ENCODE measurements at places on chromosomes 16 and 17.

DNA sequence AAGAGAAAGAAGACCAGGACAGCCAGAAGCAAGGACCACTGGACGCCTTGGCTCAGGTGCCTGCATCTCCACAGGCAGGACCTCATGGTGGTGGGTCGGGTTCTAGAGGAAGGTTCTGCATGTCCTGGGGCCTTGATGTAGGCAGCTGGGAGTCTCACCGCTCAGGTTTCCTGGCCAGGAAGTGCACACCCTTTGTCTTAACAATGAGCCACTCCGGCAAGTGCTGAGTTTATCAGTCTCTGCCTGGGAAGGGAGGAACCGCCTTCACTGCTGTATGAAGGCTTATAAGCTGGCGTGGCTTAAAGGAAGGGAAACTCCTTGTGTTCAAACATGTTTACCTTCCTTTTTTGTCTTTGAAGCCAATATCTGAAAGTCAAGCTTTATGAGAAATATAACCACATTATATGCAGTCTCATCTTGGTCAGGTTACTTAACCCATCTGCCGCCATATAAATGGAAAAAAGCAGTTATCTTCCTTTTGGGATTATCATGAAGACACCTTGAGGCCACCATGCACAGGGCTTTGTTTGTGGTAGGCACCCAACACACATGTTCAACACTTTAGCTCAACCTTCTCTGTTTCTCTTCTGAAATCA is at the start of gene ST6GALNAC1:
Gene ST6GALNAC1, minus strand, starts transcription at position 205 of the 596 bp plus-strand sequence. Its CDS starts 119 bp downstream, at position 86.
- no peak for DNase-seq

- DNase-seq, result no peak
Observed at GRCh38 chr17:75249564-75249963, 11.8 kb downstream of the GGA3 start.

GRCh38 chr17:1764284-1764683 is 2.4 kb downstream of the SERPINF1 start:
- peak; percentile 50 for DNase-seq

DNA sequence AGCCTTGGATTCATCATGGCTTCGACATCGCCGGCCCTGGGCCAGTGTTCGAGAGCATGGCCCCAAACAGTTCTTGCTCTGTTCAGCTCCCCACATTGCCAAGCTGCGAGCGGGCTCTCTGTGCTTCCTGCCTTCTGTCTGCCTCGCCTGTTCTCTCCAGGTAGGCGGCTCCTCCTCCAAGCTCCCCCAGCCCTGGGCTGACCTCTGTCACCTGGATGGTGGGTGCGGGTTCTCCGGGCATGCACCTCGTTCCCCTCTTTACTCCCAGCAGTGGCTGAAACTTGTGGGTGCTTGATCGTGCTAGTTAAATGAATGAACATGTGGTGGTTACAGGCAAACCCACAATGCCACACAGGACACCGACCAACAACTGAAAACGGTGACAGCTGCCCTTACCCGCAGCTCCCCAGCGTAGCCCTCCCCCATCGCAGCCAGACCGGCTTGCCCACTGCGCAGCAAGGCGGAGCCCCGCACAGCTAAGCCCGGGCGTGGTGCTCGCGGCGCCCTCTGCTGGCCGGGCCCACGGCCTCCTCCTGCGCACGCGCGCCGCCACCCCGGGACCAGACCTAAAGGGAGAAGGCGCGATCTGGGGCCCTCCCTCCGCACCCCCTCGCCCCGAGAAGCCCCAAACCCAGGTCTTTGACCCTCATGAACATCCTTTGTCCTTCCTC is 23.0 kb upstream of the EIF1 start:
- peak; percentile 84 for DNase-seq

- no peak for DNase-seq
Observed at GRCh38 chr17:65901394-65901793, 290.5 kb downstream of the CEP112 start.

DNA sequence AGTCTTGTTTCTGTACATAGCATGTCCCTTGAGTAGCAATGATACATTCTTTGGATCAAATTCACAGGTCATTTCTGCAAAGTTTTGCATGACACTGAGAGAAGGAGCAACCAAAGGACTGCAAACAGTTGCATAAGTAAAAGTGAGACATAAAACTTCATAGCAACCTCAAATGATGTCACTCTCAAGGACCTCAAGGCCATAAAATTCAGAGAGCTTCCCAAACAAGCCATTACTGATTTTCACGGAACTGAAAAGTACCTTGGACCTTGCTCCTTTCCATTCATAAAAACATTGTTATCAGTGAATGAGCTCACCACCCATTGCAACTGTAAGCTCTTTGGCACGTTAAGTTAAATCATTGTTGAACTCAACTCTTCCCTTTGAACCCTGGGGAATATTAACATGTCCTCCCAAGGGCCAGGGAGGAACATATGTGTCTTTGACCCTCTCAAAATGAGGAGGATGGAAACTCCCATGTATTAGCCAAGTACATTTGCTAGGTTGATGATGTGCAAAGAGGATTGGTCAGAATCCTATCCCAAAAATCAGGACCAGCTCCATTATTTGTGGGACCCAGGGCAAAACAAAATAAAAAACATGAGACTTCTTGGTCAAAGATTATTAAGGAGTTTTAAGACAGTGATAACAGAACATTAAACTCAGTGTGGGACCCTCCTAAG is 275.0 kb upstream of the DYNLRB2 start:
- peak; percentile 4 for DNase-seq

DNA sequence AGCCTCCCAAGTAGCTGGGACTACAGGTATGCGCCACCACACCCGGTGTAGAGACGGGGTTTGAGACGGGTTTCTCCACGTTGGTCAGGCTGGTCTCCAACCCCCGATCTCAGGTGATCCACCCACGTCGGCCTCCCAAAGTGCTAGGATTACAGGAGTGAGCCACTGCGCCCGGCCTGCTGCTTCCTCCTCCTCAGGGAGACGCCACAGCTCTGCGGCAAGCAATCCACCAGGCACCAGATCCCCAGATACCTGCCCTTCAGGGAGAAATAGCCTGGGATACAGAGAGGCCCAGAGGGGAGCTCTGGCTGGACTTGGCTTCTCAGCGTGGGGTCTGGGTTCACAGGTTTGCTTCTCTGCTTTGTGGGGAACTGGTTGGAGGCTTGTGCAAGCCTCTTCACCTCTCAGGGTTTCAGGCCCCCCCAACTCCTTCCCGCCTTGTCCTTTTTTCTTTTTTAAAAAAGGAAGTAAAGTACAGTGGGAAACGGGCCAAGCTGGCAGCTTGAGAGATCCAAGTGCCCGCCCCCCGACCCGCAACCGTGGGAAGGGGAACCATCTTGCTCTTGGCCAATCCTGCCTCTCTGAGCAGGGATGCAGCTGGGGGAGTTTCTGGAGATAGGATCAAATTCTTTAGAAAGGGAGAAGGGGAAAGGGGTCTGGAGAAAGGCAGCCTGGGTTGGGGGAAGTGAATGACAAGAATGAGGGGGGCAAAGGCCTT is 2.6 kb upstream of the SPHK1 start:
- DNase-seq, result peak; percentile 34

DNA sequence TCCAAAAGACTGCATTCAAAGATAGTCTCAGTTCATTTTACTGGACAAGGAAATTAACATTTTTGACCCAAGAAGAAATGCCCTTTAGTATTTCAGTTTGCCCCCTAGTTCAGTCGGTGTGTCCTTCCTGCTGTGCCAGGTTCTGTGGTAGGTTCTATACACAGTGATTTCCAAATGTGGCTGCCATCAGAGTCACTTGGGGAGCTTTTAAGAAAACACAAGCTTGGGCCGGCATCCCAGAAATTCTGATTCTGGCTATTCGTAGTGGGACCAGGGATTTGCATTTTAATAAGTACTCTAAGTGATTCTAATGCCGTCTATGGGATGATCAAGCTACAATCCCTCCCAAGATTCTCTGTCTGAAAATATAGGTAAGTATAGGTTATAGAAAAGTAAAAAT is 10.2 kb downstream of the RSPRY1 start:
- DNase-seq, result no peak

DNA sequence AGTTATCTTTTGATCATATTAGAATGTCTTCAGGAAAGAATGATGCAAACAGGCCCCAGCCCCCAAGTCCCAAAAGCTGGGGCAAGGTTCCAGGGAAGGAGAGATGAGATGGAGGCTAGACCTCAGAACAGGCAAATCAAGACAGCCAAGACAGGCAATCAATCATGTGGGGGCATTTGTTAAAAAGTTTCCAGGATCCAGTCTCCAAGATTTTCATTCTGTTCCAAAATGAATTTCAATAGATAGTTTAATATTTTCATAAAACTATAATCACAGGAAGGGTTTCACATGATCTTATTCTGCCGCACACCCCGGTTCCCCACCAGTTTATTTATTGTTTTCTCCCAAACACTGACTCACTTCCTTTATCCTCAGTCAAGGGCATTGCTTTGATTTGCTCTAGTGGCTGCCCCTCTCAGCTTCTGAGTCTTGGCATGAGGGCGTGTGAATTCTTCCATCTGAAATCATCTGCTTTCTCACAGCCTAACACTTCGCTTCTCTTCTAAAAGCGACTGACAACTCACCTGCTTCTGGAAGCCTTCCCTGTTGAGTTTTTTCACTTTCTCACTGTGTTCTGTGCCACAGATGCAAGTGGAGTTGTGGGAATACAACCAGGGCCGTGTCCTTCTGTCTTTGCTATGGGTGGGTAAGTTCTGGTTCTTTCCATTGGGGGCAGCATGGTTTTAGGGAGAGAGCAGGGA is 12.2 kb upstream of the TERF2 start:
- DNase-seq, result peak; percentile 86

DNA sequence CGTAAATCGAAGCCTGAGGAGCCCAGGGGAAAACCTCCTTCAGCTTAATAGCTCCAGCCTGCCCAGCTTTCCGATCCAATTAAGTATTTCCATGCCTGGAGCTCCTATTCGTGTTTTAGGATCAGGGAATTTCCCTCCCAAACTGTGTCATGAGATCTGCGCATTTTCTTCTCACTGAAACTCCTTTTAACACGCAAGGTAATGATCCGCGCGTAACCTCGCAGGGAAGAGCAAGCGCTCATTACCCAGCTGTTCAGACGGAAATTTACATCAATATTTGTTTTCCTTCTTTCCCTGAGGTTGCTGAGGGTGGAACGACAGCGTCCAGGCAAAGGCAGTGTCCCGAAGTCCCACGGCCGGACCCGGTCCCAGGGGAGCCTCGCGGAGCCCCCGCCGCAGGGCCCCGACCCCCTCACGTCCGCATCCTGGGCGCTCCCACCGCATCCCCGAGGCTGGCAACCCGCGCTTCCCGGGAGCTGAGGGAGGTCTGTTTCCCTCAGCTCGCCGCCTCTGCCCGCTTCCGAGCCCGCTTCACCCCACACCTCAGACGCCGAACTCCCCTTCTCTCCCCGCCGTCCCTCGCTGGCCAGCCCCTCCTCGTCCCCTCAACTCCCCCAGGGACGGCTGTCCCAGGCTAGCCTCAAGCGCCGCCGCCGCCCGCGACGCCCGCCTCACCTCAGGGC is 415 bp downstream of the ABCA5 start:
- peak; percentile 49 for DNase-seq

DNA sequence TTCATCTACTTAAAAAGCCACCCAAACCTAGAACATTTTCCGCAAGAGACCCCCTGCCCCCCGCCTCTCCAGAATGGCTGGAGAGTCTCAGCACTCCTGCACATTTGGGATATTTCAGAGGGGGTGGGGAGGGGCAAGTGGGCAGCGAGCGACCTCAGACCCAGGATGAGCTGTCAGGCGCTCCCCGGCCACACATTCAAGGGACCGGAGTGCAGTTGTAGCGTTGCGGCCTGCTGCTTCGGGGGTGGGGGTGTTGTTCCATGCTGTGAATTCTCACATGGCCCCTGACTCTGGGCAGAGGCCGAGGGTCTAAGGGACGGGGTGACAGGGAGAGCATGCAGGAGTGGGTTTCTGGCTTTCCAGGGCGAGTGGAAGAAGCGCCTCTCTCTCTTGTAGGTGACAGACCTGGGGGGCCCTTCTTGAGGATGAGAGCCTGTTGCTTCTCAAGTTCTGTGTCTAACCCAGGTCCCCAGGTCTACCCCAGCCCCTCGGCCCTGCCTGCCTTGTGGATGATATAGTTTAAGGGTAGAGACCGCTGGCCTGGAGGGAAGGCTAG is 231.2 kb downstream of the SEC14L1 start:
- no peak for DNase-seq

DNA sequence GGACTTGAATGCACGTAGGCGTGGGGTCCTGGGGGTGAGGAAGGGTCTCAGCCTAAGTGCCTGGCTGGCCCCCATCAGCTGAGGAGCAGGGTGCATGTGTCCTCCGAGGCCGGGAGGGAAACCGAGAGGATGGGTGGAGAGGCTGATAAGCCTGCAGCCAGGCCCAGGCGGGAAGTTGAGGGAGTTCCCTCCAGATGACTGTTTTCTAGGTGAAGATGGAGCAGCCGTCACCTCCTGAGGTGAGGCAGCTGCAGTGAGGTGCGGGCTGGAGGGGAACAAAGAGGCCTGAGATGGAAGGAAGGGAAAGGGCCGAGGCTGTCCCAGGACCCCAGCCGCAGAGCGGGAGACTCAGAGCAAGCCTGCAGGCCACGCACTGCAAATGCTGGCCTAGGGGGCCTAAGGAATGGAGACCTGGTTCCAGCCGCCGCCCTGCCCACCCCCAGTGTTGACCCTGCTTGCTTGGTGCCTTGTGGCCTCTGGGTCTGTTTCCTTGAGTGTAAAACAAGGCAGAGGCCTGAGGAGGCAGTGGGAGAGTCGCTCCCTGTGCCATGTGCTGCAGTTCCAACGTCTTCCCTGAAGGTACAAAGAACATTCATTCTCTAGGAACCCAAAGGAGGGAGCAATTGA is 3.0 kb downstream of the PECAM1 start:
- DNase-seq, result no peak

GRCh38 chr16:77945126-77945525 is 77.2 kb upstream of the CLEC3A start:
- DNase-seq, result no peak

DNA sequence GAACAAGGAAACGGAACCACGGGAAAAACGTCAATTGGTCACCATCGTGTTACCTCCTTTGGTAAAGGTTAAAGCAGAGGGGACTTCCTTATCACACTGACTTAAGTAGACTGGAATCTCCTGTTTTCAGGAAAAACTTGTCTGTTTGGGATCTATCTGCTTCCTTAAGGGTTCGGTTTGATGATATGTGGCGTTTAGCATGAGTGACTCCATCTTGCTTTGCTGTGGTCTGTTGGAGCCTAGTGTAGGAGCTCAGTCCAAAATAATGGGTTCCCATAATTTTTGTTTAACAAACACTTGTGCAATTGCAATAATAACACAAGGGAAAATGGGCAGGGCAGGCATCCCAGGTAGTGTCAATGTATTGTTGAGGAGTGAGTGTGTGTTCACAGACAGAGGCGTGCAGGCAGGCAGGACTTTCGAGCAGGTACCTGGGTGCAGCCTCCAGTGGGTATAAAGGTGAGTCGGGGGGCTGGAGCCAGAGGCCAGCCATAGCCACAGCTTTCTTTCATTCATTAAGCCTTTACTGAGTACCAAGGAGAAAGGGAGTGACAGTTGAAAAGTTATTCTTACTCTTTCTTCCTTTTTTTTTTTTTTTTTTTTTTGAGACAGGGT is 4.3 kb upstream of the ENGASE start:
- no peak for DNase-seq

DNA sequence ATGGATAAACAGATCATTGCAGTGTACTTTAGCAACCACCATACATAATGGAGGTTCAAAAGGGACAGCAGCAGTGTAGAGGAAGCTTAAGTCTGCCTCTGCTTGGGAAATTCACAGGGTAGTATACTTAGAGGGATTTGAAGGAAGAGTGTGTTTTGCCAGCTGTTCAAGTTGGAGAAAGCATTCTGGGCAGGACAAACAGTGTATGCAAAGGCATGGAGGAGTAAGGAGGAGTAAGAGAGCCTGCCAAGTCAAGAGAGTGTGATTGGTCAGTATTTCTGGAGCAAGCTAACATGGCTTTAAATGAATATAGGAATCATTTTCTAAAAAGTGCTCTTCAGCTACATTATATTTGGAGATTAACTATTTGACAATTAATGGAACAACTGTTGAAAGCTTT is 22.9 kb upstream of the PHAF1 start:
- DNase-seq, result no peak

GRCh38 chr16:76487411-76488064 is 210.3 kb downstream of the CNTNAP4 start:
- no peak for DNase-seq

Measured in EL (cell line).